ENCODE measurements at places on chromosomes 5 and 9. TPM values are rescaled to one million over a fixed set of nuclear protein-coding genes. Genes with fewer than 3 reads are reported as not detected.

- no peaks in the 10 kb centered on the region for H3K36me3 ChIP-seq
- H3K4me3 ChIP-seq, result no peak overlapping the region
- H3K4me1 ChIP-seq, result peaks cover 10% of the 10 kb centered on the region
- H3K27ac ChIP-seq, result no peak overlapping the region
These were observed 139.1 kb upstream of the ADRA1B start for GRCh38 chr5:159777049-159777660.

- no peak for DNase-seq
- no peaks in the 10 kb centered on the region for H3K27me3 ChIP-seq
- H3K27ac ChIP-seq, result no peak overlapping the region
- H3K36me3 ChIP-seq, result no peaks in the 10 kb centered on the region
These were observed 418.6 kb upstream of the TYRP1 start for GRCh38 chr9:12274577-12274976.

DNA sequence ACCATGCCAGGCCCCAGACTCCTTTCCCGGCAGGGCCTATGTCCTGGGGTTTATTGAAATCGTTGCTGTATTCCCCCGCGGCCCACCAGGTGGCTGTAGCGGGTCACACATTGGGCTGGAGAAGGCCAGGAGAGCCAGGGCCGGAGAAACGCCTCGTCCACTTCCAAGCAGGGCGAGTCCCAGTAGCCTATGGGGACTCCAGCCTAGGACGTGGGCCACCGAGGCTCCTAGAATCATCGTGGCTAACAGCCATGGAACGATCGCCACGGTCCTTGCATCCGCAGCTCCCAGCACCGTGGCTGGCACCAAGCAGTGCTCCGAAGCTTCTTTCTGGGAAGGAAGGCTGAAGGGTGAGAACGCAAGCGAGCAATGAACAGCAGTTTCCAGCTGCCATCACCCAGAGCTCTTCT is 87.7 kb downstream of the ENTREP1 start:
- no peak overlapping the region for H3K27ac ChIP-seq
- H3K4me1 ChIP-seq, result no peaks in the 10 kb centered on the region
- H3K36me3 ChIP-seq, result no peaks in the 10 kb centered on the region
- H3K27me3 ChIP-seq, result no peaks in the 10 kb centered on the region
- peak overlapping the region; percentile 40 for H3K4me3 ChIP-seq
- DNase-seq, result peak; percentile 53

DNA sequence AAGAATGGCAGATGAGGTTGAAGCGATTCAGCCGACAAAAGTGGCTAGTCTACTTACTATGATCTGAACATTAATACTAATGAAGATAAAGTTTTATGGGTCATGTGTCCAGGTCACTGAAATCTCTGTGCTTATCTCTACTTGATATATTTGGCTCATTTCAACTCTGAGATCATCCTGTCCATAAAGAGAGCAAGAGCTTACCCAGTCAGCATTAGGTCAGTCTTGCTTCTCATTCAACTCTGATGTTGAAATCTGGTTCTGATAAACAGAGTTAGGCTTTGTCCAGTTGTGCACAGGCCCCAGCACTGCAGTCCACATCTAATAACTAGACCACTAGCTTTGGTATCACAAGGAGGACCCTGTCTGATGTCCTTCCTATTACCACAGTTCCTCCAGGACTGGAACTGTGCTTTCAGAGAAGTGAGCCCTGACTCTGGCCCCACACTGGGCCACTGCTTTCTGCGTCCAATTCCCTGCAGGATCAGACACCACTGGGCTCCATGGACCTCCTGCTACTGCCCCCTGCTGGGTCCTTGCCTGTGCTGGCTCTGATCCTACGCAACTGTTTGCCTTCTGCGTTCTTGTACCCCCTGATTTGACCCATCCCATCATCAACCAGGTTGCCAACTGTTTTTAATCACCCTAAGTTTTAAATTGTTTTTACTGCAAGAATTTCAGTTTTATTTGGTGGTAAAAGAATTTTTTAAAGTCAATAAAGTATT is 23.7 kb upstream of the FAM120A start:
- no peaks in the 10 kb centered on the region for H3K36me3 ChIP-seq
- no peaks in the 10 kb centered on the region for H3K4me1 ChIP-seq
- DNase-seq, result no peak
- no peak overlapping the region for H3K4me3 ChIP-seq

LCN9 gene
- total RNA-seq, result not detected

PROP1 gene
- not detected for total RNA-seq

TCERG1 gene
- 21.3 TPM for total RNA-seq
